ENCODE measurements at places on chromosomes 13 and 19. TPM values are rescaled to one million over a fixed set of nuclear protein-coding genes. Genes with fewer than 3 reads are reported as not detected.

ELSPBP1 gene
- total RNA-seq: not detected

DNA sequence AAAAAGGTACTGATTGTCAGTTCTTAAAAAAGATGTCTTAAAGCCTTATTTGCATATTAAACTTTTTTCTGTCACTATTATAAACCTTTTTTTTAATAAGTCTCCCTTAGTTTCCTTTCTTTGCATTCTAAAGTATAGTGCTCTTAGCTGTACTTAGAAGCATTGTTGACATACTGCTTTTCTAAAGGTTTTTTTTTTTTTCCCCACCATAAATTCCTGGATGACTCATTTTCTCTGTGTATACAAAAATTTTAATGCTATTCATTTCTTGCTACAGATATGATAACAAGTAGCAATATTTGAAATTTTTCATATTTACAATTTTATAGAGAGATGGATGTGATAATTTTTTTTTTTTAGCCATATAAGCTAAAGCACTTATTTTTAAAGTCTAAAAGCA lies 43.5 kb downstream of the METTL21C start:
- no peak overlapping the region for H3K4me3 ChIP-seq
- peaks cover 26% of the 10 kb centered on the region for H3K36me3 ChIP-seq
- peaks cover 12% of the 10 kb centered on the region for H3K4me1 ChIP-seq

DNA sequence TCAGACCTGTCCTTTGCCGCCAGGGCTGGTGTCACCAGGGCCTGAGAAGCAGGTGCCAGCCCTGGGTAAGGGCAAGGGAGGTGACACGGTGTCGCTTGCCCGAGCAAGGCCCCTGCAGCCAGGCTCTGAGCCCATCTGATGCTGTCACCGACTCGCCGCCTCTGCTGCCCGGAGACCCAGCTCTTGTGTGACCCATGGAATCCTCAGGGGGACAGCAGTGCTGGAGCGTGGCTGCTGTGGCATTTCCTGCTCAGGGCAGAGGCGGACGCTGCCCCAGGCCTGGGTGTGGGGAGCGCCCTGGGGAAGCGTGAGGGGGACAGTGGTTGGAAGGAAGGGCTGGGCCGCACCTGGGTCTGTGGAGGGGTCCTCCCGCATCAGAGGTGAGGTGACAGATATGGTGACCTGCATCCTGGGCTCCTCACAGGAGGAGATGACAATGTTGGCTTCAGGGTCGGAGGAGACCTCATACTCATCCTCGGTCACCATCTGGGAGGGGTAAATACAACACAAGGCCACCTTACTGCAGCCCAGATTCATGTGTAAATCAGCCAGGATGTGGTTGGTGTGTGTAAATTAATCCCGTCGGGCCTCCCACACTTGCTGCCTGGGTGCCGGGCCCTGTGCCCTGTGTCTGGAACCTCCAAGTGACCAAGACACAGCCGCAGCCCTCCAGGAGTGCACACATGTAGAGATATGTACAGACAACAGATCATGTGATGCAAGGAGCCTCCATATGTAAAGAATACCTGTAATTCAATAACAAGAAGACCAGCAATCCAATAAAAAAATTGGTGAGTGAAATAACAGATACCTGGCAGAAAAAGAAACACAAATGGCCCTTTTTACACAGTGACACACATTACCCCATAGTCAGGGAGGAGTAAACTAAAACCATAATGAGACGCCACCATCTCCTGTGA lies 27.6 kb upstream of the MATK start:
- no peak overlapping the region for H3K27ac ChIP-seq
- H3K27me3 ChIP-seq: peaks cover 15% of the 10 kb centered on the region
- DNase-seq: no peak
- no peaks in the 10 kb centered on the region for H3K36me3 ChIP-seq

DNA sequence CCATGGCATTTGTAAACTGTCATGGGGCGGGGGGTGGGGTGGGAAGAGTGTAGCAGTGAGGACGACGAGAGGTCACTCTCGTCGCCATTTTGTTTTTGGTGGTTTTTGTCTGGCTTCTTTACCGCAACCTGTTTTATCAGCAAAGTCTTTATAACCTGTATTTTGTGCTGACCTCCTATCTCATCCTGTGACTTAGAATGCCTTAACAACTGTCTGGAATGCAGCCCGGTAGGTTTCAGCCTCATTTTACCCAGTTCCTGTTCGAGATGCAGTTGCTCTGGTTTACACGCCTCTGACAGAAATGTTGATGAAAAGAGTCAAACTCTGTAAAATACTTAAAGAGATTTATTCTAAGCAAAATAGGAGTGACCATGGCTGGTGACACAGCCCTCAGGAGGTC lies 852.0 kb downstream of the DACH1 start:
- no peaks in the 10 kb centered on the region for H3K27me3 ChIP-seq
- no peaks in the 10 kb centered on the region for H3K4me1 ChIP-seq
- no peak overlapping the region for H3K27ac ChIP-seq
- H3K36me3 ChIP-seq: no peaks in the 10 kb centered on the region

DNA sequence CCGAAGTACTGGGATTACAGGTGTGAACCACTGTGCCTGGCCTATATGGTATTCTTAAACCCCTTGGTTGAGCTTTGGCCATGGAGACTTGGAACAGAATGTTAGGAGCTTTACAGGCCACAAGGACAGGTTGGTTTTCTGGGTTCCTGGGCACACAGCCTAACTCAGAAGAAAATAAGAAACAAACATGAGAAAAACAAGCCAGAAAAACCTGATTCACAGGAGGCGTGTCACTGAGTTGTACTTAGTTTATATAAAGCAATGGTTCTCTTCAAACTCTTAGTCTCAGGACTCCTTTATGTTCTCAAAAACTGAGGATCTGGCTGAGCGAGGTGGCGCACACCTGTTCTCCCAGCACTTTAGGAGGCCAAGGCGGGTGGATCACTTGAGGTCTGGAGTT lies 125.1 kb upstream of the SPATA13 start:
- no peaks in the 10 kb centered on the region for H3K27me3 ChIP-seq
- no peak for DNase-seq
- H3K4me3 ChIP-seq: no peak overlapping the region
- H3K36me3 ChIP-seq: no peaks in the 10 kb centered on the region
- H3K4me1 ChIP-seq: peaks cover 26% of the 10 kb centered on the region

DNA sequence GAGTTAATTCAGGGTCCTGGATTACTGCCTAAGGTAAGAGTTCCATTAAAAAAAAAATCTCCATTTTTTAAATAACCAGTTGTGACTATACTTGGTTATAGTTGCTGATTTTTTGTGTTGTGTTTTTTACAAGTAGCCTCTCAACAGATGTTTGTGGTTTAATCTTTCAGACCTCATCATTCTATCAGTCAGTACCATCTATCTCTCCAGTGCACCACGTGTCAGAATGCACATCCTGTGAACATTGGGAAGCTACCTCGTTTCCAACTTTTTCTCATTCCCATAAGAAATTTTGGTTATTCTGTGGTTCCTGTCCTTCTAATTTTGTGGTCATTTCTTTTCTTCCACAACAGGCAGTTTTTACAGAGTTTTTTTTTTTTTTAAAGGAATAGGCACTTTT lies 39.2 kb downstream of the WDFY2 start:
- H3K27me3 ChIP-seq: no peaks in the 10 kb centered on the region
- no peak overlapping the region for H3K4me3 ChIP-seq
- H3K27ac ChIP-seq: no peak overlapping the region

- no peak overlapping the region for H3K4me3 ChIP-seq
- H3K27ac ChIP-seq: no peak overlapping the region
- DNase-seq: no peak
- H3K27me3 ChIP-seq: no peaks in the 10 kb centered on the region
- no peaks in the 10 kb centered on the region for H3K36me3 ChIP-seq
These were observed 98.7 kb downstream of the COL4A2 start for GRCh38 chr13:110405597-110406450.

GRCh38 chr13:99230991-99231390 lies 27.2 kb downstream of the GPR18 start:
- H3K36me3 ChIP-seq: peaks cover 6% of the 10 kb centered on the region
- no peak overlapping the region for H3K4me3 ChIP-seq
- DNase-seq: peak; percentile 31
- peaks cover 31% of the 10 kb centered on the region for H3K4me1 ChIP-seq
- H3K27me3 ChIP-seq: no peaks in the 10 kb centered on the region

GRCh38 chr13:75763512-75763911 lies 127.4 kb downstream of the LMO7 start:
- no peak for DNase-seq
- H3K4me1 ChIP-seq: peaks cover 30% of the 10 kb centered on the region
- H3K4me3 ChIP-seq: peak overlapping the region; percentile 59

ZNF547 gene
- 6.0 TPM for total RNA-seq

- DNase-seq: peak; percentile 37
- H3K4me3 ChIP-seq: no peak overlapping the region
- H3K27me3 ChIP-seq: no peaks in the 10 kb centered on the region
These were observed 208.9 kb downstream of the DNAJC15 start for GRCh38 chr13:43232144-43232872.

DNA sequence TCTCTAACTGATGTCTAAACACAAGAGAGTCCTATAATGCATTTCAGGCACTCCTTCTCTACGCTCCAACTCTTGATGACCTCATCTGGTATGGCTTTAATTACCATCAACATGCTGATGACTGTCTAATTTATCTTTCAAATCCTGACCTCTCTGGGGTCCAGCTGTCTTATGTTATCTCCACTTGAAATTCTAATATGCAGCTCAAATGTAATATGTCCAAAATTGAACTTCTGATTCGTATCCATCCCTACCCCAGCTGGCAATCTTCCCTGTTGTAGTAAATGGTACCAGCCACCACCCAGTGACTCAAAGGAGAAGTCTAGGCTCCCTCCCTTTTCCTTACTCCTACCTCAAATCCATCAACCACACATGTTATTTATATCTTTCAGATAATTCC lies 288.0 kb upstream of the SLC10A2 start:
- H3K4me3 ChIP-seq: no peak overlapping the region
- H3K27me3 ChIP-seq: no peaks in the 10 kb centered on the region
- H3K36me3 ChIP-seq: no peaks in the 10 kb centered on the region
- no peak for DNase-seq
- H3K27ac ChIP-seq: no peak overlapping the region
- H3K4me1 ChIP-seq: 0 out of 2 replicates have a peak, but pooled peaks cover 9% of the 10 kb centered on the region

DNA sequence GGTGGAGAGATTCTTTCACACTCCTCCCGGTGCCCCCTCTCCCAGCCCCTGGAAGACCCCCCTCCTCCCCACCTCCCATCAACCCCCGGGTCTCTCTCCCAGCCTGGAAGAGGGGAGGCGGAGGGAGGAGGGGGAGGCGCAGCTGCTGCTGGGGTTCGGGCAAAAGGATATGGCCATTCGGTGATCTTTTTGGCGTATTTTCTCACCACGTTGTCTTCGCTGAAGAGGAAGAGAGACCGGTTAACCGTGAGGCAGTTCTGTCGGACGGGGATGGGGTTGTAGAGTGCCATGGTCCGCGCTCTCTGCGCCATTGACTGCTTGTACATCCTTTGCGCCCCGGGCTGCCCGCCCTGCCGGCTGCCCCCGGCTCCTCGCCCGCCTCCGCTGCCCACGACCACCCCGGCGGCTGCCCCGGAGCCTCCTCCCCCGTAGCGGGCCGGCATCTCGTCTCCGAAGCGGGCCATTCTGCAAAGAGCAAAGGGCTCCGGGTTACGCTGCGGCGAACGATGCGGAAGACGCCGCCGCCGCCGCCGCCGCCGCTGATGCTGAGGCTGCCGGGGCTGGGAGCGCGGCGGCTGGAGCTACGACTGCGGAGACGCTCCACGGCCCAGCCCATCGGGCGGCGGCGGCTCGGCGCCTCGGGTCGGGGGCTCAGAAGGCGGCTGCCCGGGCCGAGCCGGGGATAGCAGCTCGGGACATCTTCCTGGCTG lies 363 bp downstream of the CACNA1A start:
- peaks cover 79% of the 10 kb centered on the region for H3K27me3 ChIP-seq
- no peaks in the 10 kb centered on the region for H3K4me1 ChIP-seq
- H3K4me3 ChIP-seq: no peak overlapping the region
- no peak for DNase-seq

GJB6 gene
- not detected for total RNA-seq

DNA sequence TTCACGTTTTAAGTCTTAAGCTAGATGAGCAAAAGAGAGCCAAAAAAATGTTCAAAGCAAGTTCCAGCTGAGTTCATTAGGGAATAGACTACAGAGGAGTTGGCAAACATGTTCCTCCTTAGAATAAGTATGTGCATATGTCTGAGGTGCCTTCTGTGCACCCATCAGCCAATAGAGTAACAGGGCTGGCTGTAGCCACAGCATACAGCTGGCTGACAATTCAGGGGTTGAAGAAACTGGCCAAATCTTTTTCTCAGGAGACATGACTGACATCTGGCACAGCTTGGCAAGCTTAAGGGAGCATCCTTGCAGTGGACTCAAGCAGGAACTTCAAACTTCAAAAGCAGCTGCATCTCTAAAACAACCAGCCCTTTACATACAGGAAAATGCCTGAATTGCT lies 414.8 kb upstream of the PCDH20 start:
- H3K36me3 ChIP-seq: no peaks in the 10 kb centered on the region
- H3K27ac ChIP-seq: no peak overlapping the region
- H3K4me1 ChIP-seq: no peaks in the 10 kb centered on the region
- no peak overlapping the region for H3K4me3 ChIP-seq

DNA sequence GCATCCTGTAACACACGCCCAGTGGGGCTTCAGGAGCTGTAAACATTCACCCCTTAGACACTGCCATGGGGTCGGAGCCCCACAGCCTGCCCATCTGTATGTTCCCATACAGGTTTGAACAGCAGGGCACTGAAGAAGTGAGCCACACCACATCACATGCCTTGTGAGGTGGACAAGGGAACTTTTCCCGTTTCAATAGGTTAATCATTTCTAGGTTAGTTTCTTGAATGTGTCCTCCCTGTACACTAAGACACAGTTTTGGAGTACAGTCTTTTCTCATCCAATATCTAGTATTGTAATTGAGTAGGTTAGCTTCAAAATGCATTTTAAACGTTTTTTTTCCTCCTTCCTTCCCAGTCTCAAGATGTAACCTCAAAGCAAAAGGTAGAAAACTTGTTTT lies 700.2 kb upstream of the PCDH20 start:
- no peaks in the 10 kb centered on the region for H3K36me3 ChIP-seq
- no peak for DNase-seq
- no peak overlapping the region for H3K4me3 ChIP-seq
- no peak overlapping the region for H3K27ac ChIP-seq
- H3K27me3 ChIP-seq: no peaks in the 10 kb centered on the region

DNA sequence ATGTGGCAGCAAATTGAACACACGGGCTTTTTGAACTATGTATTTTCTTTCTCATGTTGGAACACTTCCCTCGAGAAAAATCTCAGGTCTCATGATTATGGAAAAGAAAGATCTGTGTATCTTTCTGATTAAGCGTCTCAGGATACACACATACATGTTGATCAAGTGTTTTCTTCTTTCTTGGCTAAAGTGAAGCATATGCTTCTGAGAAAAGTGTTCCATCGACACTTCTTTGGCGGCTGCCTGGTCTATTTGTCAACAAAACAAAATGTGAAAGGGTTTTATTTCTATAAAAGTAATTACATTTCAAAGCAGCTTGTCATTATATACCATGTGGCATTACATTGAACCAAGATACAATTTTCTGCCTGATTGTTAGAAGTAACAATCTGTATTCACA lies 157.5 kb downstream of the DLEU7 start:
- no peak overlapping the region for H3K27ac ChIP-seq
- DNase-seq: no peak
- H3K27me3 ChIP-seq: no peaks in the 10 kb centered on the region

- H3K4me1 ChIP-seq: no peaks in the 10 kb centered on the region
- no peaks in the 10 kb centered on the region for H3K36me3 ChIP-seq
- no peak overlapping the region for H3K4me3 ChIP-seq
- H3K27ac ChIP-seq: no peak overlapping the region
- no peak for DNase-seq
- H3K27me3 ChIP-seq: no peaks in the 10 kb centered on the region
These were observed 40.7 kb downstream of the PCCA start for GRCh38 chr13:100129605-100130004.

MEDAG gene
- not detected for total RNA-seq

GRCh38 chr19:9861503-9861902 lies 26.4 kb downstream of the PIN1 start:
- no peak overlapping the region for H3K27ac ChIP-seq
- no peaks in the 10 kb centered on the region for H3K4me1 ChIP-seq
- DNase-seq: no peak
- no peaks in the 10 kb centered on the region for H3K36me3 ChIP-seq

All from PC-9 (cell line).